ENCODE measurements at places on chromosomes 12 and 14.
A peak's percentile ranks its signal among the peaks of the same experiment; 100 is the strongest.

GRCh38 chr14:55518391-55518790, 61.6 kb upstream of the KTN1 start:
- no peak for DNase-seq

DNA sequence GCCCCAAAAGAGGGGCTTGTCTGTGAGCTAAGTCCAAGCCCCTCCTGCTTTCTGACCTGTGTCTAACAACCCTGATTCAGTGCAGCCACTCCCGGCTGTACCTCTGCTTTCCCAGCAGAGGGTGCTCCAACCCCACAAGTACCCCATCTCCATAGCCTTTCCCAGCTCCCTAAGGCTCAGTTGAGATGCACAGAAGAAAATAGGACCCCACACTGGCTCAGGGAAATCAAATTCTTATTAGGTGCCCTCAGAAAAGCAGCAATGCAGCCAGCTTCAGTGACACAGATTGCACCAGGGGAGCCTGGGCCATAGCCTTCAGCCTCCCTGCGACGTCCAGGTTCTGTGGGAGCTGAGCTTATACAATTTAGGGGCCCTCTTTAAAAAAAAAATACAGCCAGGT, 49.9 kb downstream of the LRRC74A start:
- DNase-seq = peak; percentile 14

DNA sequence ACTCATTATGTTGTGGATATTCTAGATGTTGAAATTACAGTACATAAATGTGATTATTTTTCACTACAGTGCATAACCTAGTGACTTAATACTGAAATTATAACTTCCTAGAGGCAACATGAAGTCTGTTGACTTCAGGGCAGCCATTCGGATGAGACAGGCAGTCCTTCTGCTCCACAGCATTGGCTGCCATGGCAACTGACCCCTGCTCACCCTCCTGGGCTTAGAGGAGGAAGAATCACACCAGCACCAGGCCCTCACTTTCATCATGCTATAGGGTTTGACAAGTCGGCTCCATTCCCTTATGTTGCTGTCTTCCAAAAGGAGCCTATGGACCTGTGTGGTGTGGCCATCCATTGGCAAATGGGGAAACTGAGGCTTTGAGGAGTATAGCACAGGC, 233.5 kb upstream of the TMEM132C start:
- no peak for DNase-seq

- no peak for DNase-seq
These were observed 25.7 kb downstream of the ALKBH1 start for GRCh38 chr14:77682158-77682553.

GRCh38 chr12:133120385-133121191, 9.5 kb downstream of the ZNF891 start:
- DNase-seq = no peak

- no peak for DNase-seq
These were observed 2.9 kb downstream of the MMP14 start for GRCh38 chr14:22839159-22839779.

- DNase-seq = no peak
These were observed 157.6 kb downstream of the SUDS3 start for GRCh38 chr12:118534003-118534402.

- no peak for DNase-seq
These were observed 245.9 kb downstream of the CHST11 start for GRCh38 chr12:104702565-104703139.

DNA sequence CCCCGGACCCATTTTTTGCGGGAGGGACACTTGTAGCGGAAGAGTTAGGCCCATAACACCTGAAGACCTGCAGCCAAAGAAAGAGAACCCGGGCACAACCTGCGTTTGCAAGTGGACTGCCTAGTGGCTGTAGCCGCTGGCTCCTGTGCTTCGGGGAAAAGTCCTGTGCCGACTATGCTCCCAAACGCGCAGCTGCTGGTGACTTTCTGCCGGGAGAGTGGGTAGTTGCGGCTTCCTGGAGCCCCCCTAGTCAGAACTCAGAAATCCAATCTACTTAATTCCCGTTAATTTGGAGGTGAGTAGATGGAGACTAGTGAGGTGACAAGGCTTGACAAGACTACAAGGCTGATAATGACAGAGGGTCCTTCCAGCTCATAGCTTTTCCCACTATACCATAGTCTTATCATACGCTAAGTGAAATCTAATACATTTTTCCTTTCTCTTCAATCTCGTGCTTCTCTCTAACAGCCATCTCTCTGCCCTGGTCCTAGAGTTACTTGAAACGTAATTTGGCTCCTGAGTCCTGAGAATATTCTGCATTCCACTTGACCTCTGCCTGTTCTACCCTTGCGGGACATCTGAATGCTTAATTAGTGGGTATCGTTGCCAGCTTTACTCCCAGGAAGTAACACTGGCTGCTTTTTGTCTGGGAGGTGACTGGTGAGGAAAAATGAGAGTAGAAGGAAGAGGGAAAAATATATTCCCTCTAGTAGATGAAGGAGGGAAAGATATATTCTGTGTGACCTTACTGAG, 556 bp downstream of the MTHFD1 start:
- peak; percentile 49 for DNase-seq

- DNase-seq = no peak
These were observed 136.5 kb upstream of the IFNG-AS1 start for GRCh38 chr12:67852701-67853100.

DNA sequence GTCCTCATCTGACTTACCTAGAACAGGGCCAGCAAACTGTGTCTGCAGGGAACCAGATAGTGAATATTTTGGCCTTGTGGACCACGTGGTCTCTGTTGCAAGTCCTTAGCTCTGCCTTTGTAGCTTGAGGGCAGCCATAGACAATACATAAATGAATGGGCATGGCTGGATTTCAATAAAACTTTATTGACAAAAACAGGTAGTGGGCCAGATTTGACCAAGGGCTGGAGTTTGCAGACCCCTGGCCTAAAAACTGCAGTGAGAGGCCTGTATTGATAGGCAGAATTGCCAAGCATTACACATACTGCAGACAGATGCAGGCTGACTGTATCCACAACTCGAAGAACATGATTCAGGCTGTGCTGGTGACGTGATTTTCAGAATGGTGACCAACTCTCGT, 25.3 kb downstream of the CCDC63 start:
- DNase-seq = no peak

GRCh38 chr12:95102916-95103671, 29.7 kb upstream of the NR2C1 start:
- no peak for DNase-seq

DNA sequence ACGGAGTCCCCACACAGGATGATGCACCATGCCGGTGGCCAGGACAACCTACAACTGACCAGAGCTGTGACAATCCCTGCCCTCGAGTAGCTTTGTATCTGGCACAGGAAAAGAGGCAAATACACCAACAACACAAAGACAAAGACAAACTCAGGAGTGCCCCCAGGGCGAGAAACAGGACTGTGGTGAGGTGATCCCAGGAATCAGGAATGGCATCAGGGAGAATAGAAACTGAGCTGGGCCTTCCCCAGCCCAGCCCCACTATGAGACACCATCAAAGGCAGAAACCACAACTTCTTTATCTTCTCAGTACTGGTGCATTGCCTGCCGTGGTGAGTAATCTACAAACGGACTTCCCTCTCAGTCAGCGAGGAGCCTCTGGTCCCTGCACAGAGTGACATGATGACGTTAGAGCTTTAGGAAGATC, 157.7 kb downstream of the TTC7B start:
- DNase-seq = no peak

DNA sequence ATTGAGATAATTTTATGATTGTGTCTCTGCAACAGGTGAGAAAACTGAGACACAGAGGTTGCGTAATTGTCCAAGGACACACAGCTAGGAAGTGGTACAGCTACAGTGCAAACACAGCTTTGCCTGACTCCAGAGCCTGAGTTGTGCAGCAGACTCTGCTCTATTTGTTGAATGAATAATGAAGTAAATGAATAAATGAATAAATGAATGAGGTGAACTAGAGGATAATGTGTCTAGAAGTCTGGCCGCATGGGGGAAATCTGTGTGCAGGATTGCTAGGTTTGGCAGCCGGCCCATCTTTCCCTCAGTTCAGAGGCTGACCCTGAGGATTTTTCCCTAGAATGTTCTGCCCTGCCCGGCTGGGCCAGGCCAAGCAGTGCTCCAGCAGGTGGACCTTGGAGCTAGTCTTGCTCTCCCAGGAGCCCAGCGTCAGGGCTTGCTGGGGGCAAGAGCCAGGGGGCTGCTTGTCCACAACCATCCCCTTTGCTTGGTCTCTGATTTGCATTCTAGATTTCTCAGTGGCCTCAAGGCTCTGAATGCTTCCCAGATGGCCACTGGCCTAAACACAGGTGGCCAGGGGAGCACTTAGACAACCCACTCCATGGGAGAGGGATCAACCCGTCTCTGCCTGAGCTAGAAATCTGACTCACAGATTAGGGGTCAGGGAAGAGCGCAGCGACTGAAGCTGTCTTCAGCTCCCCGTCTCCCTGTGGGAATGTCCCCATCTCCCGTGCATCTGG, 225.2 kb downstream of the C12orf75 start:
- DNase-seq = no peak

DNA sequence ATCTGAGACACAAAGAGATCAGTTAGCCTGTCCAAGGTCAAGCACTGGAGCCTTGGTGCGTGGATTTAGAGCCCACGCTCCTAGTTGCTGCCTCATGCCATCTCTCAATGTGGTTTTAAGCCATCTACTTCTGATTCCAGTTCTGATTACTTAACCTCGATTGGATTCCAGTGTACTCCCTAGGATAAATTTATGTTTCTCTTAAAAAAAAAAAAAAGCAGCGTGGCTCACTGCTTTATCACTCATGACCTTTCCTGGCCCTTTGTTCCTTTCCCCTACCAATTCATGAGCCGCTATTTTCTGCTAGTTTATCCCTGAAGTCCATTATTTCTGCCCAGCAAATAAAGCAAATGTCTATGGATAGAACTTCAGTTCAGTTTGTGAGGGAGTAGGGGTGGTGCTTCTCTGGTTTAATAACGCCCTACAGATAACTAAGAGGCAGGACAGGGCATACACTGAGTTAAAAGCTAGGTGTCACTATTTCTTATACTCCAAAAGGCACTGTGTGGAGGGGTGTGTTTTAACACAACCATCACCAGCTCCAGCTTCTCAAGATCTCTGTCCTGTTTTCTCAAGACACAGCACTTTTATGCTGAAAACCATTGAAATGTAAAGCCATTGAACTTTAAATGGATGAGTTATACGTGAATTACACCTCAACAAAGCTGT, 9.8 kb upstream of the PARP11 start:
- DNase-seq = no peak

DNA sequence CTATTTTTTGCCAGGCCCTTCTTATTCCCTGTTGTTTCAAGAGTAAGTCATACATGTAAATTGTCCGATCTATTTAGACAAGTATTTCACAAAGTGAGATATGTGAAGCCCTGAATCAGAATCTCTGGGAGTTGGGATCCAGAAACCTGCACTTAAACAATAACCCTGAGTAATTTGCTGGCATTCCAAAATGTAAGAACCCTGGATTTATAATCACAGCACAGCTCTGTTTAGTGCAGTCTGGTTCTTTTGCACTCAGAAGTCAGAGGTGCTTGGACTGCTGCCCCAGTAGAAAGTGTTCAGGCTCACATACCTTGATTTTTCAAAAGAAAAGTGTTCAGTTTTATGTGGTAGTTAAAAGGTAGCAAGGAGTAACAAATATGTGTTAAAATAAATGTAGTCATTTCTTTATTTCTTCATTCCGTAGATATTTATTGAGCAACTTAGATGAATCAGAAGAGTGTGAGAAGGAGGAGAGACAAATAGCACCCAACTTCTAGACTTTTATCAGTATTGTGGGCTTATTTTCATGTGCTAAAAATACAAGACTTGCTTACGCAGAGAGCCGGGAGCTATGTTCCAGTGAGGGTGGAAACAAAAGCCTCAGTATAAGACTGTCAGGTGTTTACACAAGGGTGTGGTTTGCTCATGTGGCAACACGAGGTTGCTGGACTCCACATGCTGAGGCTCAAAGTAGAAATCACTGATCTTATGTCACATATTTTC, 70.1 kb downstream of the SYNE2 start:
- no peak for DNase-seq

GRCh38 chr14:87430214-87430613, 562.8 kb downstream of the GALC start:
- DNase-seq = no peak

- no peak for DNase-seq
These were observed 71.8 kb upstream of the TMX1 start for GRCh38 chr14:51168215-51168613.

DNA sequence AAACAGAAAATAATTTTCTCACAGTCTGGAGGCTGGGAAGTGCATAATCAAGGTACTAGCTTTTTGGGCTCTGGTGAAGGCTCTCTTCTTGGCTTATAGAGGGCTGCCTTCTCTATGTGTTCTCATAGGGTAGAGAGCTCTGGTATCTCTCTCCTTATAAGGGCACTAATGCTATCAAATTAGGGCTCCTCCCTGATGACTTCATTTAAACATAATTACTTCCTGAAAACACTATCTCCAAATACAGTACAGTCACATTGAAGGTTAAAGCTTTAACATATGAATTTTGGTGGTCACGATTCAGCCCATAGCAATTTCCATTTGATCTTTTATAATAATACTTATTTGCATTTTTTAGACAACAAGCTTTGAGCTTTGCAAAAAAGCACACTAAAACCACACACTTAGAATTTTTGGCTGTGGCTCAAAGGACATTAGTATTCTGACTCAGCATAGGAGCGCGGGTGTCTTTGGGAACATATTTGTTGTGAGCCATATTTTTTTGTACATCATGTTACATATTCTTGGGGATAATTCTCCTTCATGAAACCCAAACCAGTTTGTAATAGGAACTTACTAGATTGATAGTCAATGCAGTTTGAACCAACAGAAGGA, 808.1 kb upstream of the FBXO33 start:
- DNase-seq = no peak

DNA sequence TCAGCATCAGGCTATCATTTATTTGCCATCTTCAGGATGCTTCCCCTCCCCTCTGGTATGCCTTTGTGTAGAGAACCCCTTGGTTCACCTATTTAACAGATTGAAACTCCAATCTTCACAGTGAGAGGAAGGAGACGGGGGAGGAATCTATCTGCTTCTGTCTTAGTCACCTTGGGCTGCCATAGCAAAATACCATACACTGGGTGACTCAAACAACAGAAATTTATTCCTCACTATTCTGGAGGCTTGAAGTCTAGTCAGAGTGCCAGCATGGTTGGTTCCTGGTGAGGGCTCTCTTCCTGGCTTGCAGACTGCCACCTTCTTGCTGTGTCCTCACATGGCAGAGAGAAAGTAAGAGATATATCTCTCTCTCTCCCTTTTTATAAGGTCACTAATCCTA, 13.5 kb upstream of the EML1 start:
- DNase-seq = no peak

DNA sequence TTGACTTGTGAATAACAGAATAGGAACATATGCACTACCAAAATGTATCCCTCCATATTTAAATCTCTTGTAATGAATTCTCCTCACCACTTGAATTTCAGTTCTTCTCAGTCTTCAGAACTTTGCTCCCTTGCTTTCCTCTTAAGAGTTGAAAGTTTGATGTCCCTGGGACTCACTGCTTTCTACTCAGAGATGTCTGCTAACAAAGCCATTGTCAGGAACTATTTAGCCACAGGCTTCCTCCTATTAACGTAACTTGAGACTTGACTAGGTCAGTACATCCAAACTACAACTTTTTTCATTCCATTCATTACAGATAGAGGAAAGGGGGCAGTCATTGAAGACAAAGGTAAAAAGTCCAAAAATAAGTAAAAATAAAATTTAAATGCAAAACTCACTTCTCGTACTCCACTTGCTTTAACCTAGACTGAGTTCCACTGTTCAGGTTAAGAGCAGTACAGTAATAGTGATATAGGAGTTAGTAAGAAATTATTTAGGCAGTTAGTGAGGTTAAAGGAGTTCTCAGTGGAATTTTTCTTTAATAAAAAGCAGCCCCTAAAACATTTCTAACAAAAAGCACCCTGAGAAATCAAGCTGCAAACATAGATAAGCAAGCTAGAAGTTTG, 364.2 kb downstream of the SOX5 start:
- no peak for DNase-seq
